ENCODE measurements at places on chromosomes 5 and 9. TPM values are rescaled to one million over a fixed set of nuclear protein-coding genes. Genes with fewer than 3 reads are reported as not detected.

GRCh38 chr5:5105531-5105930, 34.6 kb upstream of the ADAMTS16 start:
- no peak for DNase-seq

Gene PCDHGB4
- total RNA-seq: 0.14 TPM

- DNase-seq: no peak
Measured at GRCh38 chr9:136849960-136850865, 1.0 kb downstream of the PHPT1 start.

GRCh38 chr5:129718471-129719090, 29.3 kb upstream of the MINAR2 start:
- DNase-seq: no peak

GRCh38 chr9:110742741-110743371, 74.3 kb downstream of the MUSK start:
- DNase-seq: no peak

GRCh38 chr5:173741729-173742431, 125.4 kb upstream of the BOD1 start:
- DNase-seq: no peak

DNA sequence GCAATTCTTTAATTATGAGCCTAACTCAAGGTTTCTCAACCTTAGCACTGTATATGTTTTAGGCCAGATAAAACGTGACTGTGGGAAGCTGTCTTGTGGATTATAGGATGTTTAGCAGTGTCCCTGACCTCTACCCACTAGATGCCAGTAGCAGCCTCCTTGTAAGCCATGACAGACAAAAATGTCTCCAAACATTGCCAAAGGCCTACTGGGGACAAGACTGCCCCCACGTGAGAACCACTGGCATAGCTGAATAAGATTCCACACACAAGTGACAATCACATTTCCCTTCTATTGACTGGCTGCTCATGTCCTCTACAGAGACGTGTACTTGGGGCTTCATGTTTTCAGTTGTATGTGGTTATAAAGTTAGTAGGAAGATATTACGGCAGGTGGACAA, 55.4 kb downstream of the GOLM1 start:
- no peak for DNase-seq

GRCh38 chr9:1051584-1052275, 1.6 kb downstream of the DMRT2 start:
- no peak for DNase-seq

GRCh38 chr5:61995486-61995885, 310.5 kb upstream of the KIF2A start:
- DNase-seq: no peak

DNA sequence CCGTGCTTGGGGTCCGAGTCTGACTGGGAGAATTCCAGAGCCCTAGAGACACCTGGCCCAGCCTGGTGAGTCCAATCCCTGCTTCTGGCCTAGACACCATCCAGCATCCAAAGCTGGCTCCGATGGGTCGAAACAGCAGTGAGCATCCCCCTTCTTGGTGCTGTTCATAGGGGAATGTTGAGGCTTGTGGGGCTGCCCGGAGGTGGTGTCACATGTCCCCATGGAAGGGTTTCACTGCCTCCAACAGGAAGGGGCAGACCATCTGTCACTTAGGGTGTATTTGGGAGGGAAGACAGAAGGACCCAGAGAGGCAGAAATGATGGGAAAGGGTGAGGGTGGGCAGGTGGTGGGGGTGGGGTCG, 13.9 kb downstream of the C9orf50 start:
- no peak for DNase-seq

DNA sequence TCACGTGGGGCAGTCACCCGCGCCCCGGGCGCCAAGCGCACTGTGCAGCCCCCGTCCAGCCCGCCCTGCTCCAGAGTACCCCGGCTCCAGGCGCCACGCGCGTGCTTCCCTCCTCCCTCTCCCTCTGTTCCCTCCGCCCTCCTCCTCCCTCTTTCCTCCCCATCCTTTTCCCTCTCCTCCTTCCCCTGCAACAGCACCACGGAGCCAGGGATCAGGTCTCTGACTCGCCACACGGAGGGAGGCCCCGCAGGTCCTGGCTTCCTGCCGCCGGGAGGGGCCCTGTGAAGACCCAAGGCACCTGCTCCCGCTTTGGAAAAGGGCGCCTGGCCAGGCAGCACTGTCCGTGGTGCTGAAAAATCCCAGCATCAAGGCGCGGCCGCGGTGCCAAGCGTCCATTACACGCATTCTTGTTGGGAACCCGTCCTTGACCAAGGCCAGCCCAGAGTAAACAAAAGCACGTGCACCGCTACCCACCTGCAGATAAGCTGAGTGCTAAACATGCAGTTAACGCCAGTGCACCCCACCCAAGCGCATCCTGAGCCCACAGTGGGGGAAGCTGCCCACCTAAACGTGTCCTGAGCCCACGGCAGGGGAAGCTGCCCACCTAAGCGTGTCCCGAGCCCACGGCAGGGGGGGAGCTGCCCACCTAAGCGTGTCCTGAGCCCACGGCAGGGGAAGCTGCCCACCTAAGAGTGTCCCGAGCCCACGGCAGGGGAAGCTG, 21.7 kb downstream of the SLC6A18 start:
- peak; percentile 82 for DNase-seq

Gene FUT7
- not detected for total RNA-seq

Gene ZBTB26
- 8.7 TPM for total RNA-seq

- DNase-seq: no peak
Measured at GRCh38 chr9:14198047-14198840, 115.7 kb downstream of the NFIB start.

All from Caco-2 (cell line).